ENCODE measurements at places on chromosomes 7 and 10.

DNA sequence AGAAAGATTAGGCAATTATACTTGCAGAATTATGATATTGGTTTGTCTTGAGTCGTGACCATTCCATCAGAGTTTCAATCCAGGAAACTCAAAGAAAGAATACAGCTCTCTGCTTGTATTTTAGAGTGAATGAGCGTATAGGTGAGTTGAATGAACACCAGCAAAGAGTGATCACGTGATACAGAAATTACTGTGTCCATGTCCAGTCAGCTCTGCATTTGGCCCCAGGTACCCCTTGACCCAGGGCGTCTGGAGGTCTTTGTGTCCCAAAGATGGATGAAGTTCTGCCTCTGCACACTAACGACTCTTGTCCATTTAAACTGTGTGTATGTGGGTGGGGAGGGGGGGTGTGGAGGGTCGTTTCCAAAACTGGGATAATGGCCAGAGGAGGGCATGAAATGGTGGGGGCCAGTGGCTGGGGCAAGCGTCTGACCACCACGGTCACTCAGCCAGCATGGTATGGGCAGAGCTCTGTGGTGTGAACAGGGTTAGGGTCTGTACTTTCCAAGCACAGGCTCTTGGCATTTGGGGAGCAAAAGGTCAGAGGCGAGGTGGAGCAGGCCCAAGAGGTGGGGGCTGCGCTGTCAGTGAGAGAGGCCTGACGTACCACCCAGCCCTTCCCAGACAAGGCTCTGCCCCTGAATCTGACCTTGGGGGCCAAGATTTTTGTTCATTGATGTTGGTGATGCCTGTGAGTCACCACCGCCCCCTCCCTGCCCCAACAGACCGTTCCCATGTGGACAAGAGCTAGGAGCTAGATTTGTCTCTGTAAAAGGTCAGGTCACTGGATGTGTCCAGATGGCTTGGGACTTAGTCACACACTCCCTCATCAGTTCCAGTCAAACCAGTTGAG, 1.4 kb downstream of the PTPRE start:
- no peak for DNase-seq

GRCh38 chr10:88342733-88343310, 240.3 kb downstream of the RNLS start:
- no peak for DNase-seq

DNA sequence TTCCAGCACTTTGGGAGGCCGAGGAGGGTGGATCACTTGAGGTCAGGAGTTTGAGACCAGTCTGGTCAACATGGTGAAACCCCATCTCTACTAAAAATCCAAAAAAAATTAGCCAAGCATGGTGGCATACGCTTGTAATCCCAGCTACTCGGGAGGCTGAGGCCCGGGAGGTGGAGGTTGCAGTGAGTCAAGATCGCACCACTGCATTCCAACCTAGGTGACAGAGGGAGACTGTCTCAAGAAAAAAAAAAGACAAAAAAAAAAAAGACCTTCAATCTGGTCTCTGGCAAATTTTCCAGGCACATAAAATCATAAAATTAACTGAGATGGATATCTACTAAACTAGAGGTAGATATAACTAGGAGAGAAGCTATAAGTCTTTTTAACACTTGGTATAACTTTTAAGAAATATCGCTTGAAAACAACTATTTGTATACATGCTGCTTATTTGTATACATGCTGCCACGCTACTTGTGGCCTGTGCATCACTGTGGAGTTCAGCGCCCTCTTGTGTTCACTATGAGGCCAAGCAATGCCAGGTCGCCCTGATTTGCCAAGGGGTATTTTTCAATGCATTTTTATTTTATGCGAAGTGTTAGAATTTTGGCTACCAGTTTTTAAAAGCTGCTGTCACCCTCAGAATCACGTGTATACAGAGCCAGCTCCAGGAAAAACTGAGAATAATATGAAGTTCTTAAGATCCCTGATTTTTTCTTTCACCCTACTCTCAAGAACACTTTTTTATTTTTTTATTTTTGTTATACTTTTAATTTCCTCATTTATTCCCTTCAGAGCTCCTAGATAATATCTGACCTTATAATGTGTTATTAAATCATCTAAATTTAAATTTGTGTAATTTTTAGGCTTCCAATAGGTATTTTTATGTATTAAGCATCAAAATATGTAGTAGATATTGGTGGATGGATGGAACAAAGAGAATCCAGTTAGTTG, 26.7 kb downstream of the CYCS start:
- peak; percentile 40 for DNase-seq

- DNase-seq: no peak
These were observed 58.8 kb downstream of the CAV1 start for GRCh38 chr7:116583653-116584052.

DNA sequence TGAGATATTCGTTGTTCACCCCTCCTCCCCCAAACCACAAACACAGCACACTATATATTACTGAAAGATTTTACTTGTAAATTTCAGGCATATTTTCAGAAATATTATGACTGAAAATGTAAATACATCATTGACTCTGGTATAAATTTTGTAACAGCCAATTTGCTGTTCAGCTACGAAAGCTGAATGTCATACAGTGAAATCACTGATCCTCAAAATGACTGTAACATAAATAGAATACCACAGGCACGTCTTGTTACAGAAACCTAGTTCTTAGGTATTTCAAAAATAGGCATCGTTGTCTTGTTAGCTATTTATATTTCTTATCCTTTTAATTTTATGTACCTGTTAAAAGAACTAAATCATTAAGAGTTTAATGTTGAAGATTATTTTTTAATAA, 15.1 kb downstream of the TRUB1 start:
- DNase-seq: no peak

DNA sequence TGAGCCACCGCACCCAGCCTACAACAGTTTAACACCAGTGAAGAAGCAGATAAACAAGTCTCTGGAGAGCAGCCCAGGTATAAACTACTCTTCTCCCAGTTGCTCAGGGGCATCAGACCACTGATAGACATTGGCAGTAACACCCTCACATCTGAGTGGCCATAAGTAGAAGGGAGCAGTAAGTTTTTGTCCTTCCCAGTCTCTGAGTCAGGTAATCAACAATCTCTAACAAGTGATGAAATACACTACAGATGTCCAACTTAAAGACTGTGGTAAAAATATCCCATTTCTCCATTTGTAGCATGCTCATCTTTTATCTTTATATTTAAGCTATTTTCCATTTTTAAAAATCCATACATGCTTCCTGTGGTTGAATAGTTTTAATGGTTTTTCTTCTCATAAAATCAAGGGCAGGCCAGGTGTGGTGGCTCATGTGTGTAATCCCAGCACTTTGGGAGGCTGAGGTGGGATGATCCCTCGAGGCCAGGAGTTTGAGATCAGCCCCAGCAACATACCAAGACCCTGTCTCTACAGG, 78.6 kb downstream of the GSAP start:
- DNase-seq: no peak

DNA sequence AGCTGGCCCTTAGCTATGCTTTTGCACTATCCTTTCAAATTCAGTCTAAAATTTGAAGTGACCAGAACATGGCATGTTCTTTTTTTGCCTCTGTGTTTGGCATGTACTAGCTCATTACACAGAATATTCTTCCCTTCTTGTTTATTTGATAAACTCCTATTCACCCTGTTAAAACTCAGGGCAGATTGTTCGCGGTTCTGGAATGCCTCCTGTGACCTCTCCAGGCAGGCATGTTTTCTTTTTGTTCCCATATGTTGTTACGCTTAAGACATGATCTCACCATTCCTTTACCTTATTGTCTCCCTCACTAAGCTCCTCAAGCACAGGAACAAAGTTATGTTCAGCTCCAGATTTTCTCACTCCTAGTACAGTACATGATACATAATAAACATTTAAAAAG, 181.7 kb downstream of the CCSER2 start:
- no peak for DNase-seq

GRCh38 chr10:97851341-97852001, 1.8 kb downstream of the GOLGA7B start:
- no peak for DNase-seq

GRCh38 chr10:35495521-35496119, 109.5 kb upstream of the GJD4 start:
- DNase-seq: no peak

DNA sequence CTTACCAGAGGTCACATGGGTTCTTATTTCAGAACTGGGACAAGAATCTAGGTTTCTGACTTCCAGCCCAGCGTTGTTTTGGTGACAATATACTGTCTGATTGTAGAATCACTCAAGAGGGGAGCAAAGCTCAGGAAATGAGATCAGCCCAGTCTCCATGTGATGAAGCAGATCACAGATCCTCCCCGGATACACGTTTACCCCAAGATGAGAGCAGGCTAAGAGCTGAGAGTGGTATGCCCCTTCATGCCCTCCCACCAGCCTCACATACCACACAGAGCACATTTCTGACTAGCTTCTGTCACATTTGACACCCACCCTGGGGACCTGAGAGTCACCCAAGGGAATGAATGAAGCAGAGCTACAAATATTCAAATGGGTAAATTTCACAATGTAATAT, 27.1 kb upstream of the PRKCQ start:
- DNase-seq: no peak

GRCh38 chr7:73850781-73851207, 8.5 kb upstream of the METTL27 start:
- no peak for DNase-seq

DNA sequence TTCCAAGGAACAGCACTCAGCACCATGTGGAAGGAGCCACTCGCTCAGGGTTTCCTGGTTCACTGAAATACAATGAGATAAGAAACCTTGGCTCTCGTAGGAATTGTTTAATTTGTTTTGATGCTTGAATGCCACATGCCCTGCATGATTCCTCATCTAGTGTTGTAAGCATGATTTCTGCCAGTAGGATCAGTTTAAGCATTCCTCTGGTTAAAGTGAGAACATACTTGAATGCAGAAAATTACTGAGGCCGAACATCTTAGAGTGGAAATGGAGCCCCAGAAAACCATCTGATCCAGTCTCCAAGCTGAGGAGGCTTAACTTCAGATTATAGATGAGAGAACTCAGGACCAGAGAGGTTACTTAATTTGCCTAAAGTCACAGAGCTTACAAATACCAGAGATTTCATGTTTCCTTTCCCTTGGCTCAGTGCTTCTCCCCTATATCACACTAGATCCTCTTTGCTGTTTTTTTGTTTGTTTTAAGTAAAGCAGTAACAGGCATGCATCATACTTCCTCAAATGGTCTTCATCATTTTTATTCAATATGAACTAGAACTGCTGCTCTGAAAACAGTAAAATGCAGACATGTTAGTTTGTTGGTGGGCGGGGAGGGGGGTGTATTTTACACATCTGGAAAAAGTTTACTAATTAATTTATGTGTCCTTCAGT, 125.1 kb downstream of the ADAM12 start:
- no peak for DNase-seq

- no peak for DNase-seq
These were observed 35.3 kb upstream of the ANK3 start for GRCh38 chr10:60424971-60425370.

GRCh38 chr10:70583669-70584037, 18.9 kb downstream of the PRF1 start:
- DNase-seq: no peak

DNA sequence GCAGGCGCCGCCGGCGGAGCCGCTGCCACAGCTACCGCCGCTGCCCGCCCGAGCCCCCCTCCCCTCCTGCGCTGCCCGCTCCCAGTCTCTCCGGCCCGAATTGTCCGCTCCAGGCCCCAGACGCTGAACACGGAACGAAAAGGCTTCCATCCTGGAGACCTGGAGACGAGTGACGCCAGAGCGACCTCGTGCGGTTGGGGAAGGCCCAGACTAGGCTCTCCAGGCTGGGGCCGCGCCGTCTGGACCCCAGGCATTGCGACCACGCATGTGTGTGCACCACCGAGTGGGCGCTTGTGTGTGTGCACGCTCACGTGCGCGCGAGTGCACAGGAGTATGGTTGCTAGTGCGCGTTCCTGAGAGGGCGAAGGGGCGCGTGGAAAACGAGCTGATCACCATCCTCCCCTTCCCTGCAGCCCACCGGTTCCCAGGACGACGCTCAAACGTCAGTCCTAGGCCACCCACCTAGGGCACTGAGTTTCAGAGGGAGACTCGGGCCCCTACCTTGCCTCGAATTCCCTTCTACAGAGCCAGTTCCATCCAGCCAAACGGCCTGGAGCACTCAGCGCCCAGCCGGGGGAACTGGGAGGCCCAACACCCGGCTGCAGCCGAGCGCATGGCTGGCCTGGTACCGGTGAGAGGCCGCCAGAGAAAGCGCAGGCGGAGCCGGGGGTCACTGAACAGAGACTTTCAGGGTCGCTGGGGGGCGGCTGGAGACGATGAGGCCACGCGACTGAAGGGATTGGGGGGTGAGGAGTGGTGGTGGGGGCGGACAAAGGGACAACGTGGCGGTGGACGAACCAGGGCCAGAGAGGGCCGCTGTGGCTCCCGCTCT, 11.6 kb downstream of the LBX1 start:
- no peak for DNase-seq

DNA sequence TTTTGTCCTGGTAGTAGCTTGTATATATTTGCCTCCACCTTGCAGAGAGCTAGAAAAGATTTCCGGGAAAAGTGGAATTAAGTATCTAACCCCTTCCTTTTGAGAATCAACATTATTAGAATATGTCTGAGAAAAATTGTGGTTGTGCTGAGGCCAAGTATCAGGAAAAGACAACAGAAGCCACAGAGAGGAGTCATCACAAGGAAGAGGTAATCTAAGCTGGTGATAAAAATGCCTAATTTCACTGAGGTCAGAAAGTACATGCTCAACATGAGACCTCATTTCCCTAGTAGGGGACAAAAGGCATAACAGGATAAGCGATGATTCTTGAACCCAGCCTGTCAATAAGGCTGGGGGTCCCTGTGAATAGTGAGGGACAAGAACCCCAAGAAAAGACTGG, 97.0 kb upstream of the PDE1C start:
- DNase-seq: no peak
